T-helper 9 cell (primary cell): ENCODE measurements at places on chromosomes 3 and 15.

DNA sequence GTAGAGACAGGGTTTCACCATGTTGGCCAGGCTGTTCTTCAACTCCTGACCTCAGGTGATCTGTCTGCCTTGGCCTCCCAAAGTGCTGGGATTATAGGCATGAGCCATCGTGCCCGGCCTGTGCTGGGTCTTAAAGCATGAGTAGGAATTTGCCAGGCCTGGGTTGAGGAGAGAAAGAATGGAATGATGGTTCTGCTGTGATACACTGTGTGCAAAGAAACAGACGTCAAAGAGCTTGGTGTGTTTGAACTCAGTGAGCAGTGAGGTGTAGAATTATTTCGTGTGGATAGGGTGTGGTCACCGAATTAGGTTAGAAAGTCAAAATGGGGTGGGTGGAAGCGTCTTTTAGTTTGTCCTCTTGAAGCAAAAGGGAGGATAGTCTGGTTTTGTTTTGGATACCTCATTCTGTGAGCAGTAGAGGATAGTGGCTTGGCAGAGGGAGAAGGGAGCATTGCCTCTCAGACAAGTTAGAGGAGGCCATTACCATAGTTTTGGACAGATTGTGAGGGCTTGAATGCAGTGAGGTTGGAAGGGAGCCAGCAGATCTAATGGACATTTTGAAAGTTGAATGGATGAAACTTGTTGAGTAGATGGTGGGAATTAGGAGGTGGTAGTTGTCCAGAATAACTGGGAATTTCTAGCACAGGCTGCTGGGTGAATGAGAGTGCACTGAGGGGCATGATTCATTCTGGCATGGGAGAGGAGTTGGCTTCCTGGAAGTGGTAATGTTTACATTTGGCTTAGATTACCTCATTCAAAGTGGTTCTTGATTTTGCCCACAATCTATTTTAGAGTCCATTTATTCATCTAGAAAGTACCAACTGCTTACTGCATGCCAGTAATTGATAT, 27.2 kb downstream of the AKAP13 start:
- no peak for DNase-seq

GRCh38 chr3:138417559-138417982, 16.8 kb upstream of the ESYT3 start:
- DNase-seq = peak; percentile 46

- no peak for DNase-seq
These were observed 78.4 kb downstream of the FBXL2 start for GRCh38 chr3:33355611-33356010.

- DNase-seq = no peak
These were observed 333.5 kb downstream of the LSAMP start for GRCh38 chr3:116111765-116112164.

- no peak for DNase-seq
These were observed 30.1 kb upstream of the SLC22A13 start for GRCh38 chr3:38235466-38235865.

DNA sequence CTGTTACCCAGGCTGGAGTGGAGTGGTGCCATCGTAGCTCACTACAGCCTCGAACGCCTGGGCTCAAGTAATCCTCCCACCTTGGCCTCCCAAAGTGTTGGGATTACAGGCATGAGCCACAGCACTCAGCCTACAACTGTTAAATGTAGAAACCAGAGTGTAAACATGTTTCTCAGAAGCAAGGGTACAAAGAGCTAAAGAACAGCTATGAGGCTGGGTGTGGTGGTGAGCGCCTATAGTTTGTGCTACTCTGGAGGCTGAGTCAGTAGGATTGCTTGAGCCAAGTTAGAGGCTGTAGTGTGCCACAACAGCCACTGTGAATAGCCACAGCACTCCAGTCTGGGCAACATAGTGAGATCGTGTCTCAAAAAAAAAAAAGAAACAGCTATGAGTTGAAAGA, 4.8 kb upstream of the MINDY2 start:
- no peak for DNase-seq

DNA sequence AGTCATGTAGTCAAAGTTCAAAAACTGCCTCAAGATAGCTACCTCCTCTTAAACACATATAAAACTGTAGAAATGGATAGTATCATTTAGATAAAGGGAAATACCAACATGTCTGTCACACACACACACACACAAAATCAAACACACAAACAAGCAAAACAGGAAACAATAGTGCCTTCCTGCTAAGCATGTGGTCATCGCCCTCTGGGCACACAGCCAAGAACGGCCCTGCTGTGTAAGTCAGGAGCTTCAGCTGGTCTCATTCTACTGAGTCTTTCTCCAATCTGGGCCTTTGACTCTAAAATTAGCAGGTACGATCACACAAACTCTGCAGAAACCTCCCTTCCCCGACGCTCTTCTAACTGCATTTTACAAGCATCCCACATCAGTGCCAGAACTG, 272.2 kb upstream of the CHRNA7 start:
- DNase-seq = no peak

DNA sequence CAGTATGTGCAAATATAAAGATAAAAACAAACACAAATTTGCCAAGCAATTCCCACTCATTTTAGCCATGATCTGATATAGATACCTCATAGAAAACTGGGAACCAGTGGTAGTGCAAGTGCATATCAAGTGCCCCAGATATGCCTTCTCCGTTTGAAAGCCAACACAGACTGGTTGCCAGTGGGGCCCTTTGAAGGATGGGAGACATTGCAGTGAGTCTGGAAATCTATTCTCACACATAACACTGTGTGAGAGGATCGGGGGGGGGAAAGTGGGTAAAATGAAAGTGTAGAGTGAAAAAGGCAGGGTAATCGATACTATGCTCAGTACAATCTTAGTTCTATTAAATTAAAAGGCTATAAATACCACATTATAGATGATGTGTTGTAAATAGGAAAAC, 83.0 kb downstream of the CBLB start:
- no peak for DNase-seq

- no peak for DNase-seq
These were observed 9.6 kb downstream of the XCR1 start for GRCh38 chr3:46017720-46018119.
